ENCODE measurements at places on chromosomes 4 and X.

- no peak for DNase-seq
These were observed 349.7 kb upstream of the NOCT start for GRCh38 chr4:138665851-138666250.

DNA sequence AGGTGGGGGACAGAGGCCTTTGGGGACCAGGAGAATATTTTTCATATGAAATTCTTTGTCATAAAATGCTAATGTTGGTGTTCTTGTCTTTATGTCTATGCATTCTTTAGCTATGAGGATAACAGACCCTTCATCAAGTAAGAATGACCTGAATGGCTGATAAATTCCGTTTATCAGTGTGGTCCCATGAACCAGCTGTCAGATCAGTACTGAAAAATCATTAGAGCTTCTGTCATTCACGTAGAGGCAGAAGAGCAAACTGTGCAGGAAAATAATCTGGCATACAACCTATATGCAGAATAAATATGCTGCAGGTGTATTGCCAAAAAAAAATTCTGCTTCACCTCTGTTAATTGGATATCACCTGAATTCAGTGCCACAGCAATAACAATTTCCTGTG lies 828.6 kb downstream of the ADGRL3 start:
- DNase-seq: no peak

DNA sequence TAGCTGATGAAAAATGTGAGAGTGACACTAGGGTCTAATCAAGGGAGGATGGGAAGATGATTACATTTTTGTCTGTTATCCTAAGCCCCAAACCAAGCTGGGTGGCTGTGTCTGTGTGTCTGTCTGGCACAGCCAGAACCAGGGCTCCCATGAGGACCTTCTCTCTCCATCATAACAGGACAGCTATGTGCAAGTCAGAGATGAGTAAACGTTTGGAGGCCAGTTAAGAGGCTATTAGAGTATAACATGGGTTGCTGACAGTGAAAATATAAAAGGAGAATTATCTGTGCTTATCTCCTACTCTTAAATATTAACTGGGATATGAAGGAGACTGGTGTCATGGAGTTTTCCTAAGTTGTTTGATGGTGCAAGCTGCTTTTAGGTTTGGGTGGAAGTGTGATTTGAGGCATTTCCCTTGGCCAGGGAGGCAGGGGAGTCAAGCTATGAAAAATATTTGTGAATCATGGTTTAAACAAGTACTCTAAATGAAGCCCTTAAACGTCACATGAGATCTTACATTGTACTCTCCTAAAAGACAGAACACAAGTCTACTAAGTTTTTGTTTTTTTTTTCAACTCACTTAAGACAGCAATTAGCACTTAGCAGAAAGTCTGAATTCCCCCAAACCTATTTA lies 156.2 kb downstream of the ENOX2 start:
- no peak for DNase-seq

- DNase-seq: peak; percentile 73
These were observed 144.6 kb upstream of the NOCT start for GRCh38 chr4:138870737-138871554.

DNA sequence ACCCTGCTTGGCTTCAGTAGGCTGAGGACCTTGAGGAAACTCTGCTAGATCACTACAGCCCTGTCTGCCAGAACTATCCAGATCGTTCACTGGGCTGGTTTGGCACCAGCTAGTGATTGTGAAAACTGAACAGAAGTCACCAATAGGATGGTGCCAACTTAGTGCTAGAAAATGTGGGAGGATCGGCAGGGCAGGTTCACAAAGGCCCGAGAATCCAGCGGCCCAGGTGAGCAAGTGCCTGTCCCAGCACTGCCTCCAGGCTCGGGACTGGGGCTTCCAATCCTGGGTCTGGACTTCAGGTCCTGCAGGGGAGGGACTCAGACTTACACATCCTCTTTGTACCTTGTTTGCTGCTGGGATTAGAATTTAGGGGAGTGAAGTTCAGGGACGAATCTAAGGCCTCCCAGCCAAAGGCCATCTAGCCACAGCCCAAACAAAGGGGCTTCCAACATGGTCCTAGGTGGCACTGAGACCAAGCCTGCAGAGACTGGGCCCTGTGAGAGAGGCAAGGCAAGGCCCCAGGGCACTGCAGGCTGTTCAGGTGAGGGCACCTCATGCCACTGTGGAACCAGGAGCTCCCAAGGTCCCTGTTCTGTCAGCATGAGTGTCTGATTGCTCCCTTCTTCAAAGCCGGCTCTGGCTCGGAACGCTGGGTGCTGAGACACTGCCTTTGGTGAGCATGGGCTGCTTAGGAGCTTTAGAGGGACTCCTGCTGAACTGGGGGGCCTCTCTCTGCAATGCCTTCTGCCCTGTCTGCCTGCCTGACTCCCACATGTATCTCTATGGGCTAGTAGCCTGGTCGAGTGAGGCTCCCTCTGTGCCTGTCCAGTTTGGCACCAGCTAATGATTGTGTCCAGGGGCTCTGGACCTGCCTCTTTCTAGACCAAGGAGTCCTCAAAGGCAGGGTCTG lies 20.7 kb upstream of the ZNF185 start:
- DNase-seq: no peak

- no peak for DNase-seq
These were observed 72.3 kb upstream of the KIT start for GRCh38 chr4:54585321-54586000.

DNA sequence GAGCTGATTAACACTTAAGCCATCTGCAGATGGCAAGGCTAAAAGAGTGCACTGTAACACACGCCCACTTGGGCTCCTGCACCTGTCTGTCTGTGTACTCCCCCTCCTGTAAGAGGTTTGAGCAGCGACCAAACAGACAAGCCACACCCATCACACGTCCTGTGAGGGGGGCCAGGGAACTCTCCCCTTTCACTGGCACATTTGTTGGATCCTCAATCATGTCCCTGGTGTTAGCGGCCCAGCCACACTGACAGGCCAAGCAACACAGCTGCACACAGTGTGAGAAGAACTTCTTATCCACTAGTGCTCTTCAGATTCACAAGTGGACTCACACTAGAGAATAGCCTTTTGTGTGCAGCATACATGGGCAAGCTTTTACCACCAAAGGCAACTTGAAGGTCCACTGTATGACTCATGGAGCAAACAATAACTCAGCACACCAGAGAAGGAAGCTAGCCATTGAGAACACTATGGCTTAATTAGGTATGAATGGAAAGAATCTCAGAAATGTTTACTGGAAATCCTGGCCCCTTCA lies 29.1 kb upstream of the UTP14A start:
- no peak for DNase-seq

DNA sequence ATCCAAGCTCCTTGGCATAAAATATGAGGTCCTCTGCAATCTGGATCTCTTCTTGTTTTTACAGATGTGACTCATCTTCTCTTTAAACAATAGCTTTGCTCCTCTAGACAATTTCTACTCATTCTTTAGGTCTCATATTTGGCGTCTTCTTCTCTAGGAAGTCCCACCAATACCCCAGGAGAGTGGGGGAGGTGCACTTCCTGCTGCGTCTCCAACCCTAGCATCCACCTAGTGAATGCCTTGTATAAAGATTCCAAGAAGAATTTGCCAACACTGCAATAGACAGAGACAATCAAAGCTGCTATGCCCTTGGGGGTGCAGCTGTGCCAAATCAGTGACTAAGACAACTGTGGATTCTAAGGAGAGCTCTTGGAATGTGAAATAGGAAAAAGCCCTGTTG lies 45.7 kb upstream of the SLC10A7 start:
- no peak for DNase-seq

DNA sequence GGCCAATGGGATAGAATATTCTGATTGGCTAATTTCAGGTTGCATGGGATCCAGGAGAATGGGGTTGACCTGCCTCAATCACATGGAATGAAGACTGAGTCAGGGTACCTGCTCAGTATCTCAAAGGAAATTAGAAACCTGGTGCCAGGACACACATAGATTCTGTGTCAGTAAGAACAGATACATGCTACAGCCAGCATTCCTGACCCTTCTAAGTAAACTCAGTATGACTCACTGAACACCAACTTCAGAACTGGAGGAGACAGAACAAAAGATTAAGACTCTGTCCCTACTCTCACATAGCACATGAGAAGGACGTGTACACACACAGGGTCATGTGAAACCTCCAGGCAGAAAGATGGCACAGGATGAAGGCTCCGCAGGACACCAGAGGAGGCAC lies 54.5 kb downstream of the FAM184B start:
- no peak for DNase-seq

DNA sequence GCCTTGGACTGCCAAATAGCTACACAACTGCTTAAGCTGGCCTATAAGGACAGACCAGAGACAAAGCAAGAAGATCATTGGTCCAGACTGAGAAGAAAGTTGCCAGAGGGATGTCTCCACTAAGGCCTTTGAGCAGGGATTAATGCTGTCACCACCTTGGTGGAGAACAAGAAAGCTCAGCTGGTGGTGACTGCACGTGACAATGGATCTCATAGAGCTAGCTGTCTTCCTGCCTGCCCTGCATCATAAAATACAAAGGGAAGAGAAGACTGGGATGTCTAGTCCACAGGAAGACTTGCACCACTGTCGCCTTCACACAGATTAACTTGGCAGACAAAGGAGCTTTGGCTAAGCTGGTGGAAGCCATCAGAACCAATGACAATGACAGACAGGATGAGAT lies 40.5 kb upstream of the FAM120C start:
- DNase-seq: no peak

- no peak for DNase-seq
These were observed 50.0 kb downstream of the TET2 start for GRCh38 chr4:105196523-105197145.

DNA sequence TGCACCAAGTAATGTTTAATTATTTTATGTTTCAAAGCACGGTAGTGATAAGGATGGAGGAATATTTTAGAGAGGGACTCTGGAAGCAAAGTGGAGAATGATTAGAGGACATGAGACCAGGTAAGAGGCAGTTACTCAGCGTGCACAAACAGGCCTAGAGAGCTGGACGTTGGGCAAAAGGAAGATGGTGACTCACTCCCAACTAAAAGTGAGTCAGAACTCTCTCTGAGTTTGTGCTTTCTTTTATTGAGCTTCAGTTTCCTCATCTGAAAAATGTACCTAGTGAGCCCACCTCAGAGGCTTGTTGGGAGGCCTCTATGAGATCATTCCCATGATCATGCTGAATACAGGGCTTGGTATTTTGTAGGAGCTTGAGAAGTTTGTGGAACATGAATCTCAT lies 1.6 kb upstream of the ZC4H2 start:
- DNase-seq: no peak

- no peak for DNase-seq
These were observed 784 bp upstream of the ANXA5 start for GRCh38 chr4:121697564-121697963.

- no peak for DNase-seq
These were observed 115.1 kb downstream of the HS6ST2 start for GRCh38 chrX:132843363-132843762.

- no peak for DNase-seq
These were observed 286.5 kb upstream of the ADGRL3 start for GRCh38 chr4:60913671-60914070.

DNA sequence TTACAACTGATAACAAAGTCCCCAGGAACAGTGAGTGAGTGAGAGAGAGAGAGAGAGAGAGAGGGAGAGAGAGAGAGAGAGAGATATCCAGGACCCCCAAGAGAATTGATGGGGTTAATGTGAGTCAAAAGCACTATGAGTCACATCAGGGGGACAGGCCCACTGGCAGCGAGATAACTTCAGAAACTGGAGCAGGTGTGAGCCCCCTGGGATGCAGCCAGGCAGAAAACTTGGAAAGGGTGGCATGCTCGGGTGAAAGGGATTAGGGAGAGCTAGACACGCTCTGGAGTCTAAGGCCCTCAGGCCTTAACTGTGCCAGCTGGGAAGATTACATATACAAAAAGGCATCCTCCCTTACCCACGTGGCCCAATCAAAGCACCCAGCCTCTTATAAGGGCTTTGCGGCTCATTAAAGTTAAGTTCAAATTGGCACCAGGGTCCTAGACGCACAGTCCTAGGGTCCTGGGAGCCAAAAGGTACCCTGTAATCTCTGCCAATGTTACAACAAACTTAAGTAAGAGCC lies 841 bp downstream of the ACOT9 start:
- DNase-seq: peak; percentile 8

DNA sequence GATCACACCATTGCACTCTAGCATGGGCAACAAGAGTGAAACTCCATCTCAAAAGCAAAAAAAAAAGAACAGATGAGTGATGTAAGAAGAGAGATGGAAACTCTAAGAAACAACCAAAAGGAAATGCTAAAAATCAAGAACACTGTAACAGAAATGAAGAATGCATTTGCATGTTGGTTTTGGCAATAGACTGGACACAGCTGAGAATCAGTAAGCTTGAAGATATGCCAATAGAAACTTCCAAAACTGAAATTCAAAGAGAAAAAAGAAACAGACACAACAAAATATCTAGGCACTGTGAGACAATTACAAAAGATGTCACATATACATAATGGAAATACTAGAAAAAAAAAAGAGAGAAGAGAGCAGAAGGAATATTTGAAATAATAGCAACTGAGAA lies 93.7 kb downstream of the BEND2 start:
- no peak for DNase-seq

DNA sequence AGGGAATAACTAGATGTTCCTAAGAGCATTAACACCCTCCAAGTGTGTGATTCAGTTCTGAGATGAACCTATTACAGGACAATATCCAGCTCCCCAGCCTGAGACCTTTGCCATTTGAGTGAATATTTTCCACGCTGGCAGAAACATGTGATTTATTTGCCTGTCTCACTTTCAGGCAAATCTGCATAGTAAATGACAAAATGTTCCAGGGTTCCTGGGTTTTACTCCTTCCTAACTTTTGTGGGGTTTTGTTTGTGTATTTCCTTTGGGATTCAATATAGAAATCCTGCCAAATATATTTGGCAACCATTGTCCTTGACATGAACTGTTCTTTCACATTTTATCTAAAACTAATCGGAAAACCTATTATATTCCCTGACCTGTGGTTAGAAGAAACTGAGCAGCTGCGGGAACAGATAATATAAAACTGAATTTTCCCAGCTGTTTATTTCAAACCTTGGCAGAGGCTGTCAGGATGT lies 12.5 kb downstream of the F8 start:
- DNase-seq: no peak

DNA sequence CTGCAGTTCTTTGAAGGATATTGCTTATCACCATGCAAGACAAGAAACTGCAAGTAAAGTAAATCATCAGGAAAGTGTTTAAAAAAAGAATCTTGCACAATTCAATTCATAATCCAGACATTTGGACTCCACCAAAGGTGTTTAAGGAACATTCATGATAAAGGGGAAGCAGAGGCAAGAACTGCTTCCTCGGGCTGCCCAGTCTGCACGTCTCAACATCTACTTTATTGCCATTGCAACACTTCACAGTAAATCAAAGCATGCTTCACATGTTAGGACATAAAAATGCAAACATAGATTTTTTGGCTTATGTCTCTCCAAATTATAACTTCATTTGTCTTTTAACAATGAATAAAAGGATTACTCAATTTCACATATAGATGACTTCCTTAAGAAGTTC lies 42.5 kb downstream of the MID1 start:
- no peak for DNase-seq

GRCh38 chr4:1060621-1061020 lies 49.2 kb downstream of the FGFRL1 start:
- no peak for DNase-seq

GRCh38 chr4:96356591-96357370 lies 516.9 kb downstream of the PDHA2 start:
- no peak for DNase-seq

- DNase-seq: no peak
These were observed 98.0 kb downstream of the CXCL13 start for GRCh38 chr4:77703666-77704065.

Measured in WTC11 (cell line).